ENCODE measurements at places on chromosomes 12 and 14.

- DNase-seq, result no peak
Observed at GRCh38 chr12:105418821-105419291, 88.4 kb downstream of the C12orf75 start.

- DNase-seq, result no peak
Observed at GRCh38 chr12:78963439-78964227, 99.1 kb downstream of the SYT1 start.

DNA sequence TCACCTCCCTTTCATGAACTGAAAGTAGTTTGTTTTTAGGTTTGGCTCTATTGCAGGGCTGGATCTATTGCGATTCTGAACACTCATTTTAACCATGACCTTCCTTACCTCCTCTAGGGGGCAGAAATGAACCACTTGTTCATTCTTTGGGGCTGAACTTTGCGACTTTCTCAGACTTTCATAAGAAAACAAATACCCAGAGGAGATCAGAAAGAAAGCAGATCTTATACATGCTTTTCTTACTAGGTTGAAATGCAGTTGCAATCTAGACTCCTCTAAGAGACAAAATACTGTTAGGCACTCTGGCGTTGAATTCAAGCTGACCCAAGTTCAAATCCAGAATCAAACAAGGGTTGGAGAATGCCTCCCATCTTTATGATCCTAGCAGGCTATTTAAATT is 32.6 kb upstream of the PLEKHG3 start:
- no peak for DNase-seq

DNA sequence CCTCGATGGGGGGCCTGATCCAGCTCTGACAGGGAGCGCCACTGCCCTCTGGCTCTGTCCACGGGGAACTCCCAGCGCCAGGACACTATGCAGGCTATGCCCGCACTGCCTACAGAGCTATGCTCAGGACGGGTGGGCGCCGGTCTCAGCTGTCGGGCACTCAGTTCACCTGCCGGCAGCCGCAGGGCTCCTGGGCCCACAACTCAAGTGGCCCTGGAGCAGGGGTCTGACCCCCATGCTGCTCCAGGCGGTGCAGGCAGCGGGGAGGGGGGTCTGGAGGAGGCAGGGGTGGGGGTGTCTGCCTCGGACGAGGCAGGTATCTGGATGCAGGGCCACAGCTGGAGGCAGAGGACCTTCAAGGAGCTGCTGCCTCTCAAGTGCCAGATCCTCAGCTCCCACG is 28.5 kb upstream of the NUDT14 start:
- DNase-seq, result no peak

- no peak for DNase-seq
Observed at GRCh38 chr12:15856097-15856982, 25.8 kb upstream of the STRAP start.

DNA sequence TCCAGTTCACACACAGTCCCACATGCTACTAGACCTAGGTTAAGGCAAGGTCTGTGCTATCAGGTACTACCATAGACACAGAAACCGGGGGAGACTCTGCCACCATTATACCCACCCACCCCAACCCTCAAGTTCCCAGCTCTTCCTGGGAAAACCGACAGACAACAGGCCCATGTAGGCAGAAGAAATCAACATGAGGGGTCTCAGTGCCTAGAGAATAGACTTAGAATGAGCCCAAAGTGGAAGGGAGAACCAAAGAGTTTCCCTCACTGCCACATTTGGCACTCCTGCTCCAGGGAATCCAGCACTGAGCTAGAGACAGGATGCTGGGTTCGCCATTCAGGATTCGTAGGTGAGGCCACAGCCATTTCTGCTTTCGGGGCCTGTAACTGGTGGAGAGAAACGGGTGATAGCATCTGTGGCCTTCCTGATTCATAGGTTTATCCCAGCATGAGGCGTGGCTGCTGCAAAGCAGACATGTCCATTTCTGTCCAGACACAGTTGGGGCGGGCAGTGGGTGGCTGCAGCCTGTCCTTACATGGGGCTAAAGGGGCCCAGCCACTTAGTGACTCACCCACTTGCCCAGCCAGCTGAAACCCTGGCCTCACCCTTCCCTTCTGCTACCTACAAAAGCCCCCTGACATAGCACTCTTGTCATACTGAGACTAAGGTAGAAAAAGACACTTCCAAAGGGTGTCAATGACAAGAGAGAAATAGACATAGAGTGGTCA is 69.4 kb downstream of the IRF2BPL start:
- no peak for DNase-seq

- no peak for DNase-seq
Observed at GRCh38 chr12:64450711-64451486, 1.0 kb upstream of the TBK1 start.

DNA sequence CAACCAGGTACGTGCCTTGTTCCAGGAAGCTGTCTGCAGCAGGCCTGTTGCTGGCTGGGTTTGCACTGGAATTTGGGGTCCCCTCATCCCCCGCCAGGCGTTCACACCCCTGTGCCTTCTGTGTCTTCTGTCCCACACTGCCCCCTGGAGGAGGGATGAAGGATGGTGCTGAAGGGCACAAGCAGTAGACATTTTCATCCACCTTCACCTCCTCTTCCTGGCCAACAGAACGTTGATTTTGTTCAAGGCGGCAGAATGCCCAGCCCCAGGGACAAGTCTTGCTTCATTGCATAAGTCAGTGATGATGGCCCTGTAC is 122.1 kb downstream of the CALM1 start:
- DNase-seq, result peak; percentile 43

GRCh38 chr12:57094208-57095160 is 5.6 kb downstream of the NAB2 start:
- DNase-seq, result no peak

DNA sequence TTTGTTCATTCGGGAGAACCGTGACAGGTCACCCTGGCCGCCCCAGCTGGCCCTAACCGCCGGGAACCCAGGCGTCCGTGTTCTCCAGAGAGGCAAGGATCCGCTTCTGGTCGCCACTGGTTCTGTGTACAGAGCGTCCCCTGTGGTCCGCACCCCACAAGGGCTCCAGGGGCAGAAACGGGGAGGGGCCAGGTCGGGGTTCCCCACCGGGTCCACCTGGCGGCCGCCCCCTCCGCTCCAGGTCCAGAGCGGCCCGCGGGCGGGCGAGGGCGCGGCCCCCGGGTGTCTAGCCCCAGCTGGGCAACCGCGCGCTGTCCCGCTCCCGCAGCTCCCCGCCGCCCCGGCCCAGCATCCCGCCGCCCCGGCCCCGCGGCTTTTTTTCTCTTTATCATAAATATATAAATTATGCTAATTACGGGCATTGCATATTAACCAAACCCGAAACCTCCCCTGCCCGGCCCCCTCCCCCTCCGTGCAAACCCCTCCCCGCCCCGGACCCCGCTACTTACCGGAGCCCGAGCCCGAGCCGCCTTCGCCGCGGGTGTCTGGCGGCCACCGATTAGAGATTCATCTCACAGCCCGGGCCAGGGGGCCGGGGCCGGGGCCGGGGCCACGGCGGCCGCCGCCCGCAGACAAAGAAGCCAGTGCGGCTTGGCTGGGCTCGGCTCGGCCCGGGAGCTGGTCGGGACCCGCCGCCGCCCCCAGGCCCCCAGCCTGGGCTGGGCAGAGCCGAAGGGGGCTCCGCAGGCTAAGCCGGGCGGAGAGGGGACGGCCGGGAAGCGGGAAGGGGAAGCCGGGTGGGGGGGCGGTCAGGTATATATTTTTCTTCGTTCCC is 512 bp downstream of the POU6F1 start:
- peak; percentile 31 for DNase-seq

DNA sequence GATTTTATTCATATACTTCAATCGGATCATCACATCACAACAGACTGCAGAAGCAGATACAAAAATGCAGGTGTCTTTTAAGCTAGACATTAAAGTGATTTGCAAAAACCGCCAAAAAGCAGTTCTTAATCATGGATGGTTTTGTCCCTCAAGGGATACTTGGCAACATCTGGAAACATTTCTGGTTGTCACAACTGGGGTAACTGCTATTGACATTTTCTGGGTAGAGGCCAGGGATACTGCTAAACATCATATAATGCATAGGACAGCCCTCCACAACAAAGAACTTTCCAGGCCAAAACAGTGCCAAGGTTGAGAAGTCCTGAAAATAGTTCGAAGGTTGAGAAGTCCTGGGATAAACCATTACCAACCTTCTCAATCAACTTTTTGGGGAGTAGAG is 101.8 kb upstream of the BBS10 start:
- no peak for DNase-seq

DNA sequence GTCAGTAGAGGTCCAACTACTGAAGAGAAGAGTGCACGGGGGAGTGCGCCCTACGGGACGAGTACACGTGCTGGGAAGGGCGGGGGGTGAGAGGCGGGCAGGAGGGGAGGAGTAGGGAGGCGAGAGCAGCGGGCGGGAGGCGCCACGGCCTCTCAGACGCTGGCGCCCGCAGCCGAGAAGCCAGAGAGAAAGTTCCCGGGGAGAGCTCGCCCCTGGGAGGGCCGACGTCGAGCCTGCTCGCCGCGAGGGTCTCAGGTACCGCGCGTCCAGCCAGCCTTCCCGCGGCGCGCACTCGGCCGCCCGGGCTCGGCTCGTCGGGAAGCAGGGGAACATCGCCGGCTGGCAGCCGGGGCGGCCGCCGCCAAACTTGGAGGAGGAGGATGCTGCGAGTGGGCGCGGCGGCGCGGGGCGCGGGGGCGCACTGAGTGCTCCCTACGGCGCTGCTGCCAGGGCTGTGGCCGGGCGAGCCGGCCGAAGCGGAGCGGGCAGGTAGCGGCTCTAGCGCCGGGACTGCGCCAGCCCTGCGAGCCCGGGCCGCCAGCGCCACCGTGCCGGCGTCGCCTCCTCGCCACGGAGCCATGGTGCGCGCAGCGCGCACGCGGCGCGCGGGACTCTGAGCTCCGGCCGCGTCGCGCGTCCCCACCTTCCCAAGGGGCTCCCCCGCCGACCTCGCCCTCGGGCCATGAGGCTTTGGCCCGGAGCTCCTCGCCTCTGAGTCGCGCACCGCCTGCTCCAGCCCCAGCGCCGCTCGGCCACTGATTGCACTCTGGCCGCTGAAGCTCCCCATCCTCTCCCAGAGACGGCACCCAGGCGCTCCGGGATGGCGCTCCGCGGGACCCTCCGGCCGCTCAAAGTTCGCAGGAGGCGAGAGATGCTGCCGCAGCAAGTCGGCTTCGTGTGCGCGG is at the start of gene SLC24A4:
Gene SLC24A4 (plus strand): TSS at position 155 of the 905 bp plus-strand sequence. CDS start 666 bp downstream, at position 821.
- DNase-seq, result no peak

- DNase-seq, result no peak
Observed at GRCh38 chr14:56271970-56272369, 153.8 kb downstream of the PELI2 start.

GRCh38 chr12:12582895-12583303 is 20.2 kb upstream of the DUSP16 start:
- peak; percentile 45 for DNase-seq

DNA sequence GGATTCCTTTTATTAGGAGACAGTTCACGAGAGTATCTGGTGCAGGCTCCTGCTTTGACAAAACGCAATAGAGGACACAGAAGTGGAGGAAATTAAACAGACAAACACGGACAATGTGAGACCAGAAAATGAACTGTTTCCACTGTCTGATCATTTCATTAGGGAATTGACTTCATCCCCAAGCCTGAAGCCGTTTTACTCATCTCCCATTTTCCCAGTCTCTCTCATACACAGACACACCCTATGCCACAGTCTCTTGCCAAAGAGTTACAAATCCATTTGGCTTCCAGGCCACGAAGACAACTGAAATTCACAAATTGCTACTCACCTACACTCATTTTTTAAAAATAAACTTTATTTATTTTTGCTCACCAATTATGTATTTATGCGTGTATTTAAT is 1087.8 kb upstream of the TMEM132C start:
- no peak for DNase-seq

DNA sequence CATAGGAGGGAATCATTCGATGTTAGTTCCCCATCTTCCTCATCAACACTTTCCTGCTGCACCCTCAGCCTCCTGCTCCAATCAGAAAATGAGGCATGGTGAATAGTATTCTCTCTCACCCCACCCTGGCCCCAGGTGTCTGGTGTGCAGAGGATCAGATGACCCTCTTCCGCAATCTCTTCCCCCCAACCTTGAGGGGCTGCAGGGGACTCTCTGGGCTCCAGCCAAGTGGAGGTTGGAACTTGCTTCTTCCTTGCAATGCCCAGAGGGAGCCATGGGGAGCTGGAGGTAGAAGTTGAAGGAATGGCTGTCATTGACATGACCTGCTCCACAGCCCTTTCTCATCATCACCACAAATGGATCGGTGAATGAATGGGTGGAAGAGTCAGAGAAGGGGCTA is 20.2 kb upstream of the ESRRB start:
- DNase-seq, result no peak

GRCh38 chr12:59357811-59358210 is 238.0 kb upstream of the SLC16A7 start:
- no peak for DNase-seq

DNA sequence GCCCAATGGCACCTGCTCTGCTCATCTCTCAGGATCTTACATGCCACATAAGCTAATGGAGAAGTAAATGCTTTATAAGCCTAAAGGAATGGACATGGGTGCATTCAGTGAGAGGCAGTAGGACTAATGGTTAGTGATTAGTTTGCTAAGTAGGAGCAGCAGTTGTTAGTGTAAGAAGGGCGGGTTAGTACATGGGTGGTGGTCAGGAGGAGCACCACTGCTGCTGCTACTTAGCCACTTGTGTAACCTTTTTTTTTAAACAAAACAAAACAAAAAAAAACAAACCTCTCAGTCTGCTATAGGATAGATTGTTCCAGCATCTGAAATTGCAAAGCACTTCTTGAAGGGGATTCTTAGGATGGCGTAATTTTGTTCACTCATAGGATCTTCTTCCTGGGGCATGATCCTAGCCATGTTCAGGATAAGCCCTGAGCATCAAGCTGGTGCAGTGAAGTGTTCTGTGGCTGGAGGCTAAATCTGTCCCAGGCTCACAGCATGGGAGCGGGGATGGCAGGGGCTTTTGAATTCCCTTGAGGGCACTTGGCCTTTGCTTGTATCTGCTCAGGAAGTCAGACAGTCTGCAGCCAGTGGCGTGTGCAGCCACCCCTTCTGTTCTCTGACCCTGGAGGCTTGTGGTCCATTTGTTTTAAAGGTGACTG is 63.6 kb downstream of the CHST11 start:
- DNase-seq, result no peak

DNA sequence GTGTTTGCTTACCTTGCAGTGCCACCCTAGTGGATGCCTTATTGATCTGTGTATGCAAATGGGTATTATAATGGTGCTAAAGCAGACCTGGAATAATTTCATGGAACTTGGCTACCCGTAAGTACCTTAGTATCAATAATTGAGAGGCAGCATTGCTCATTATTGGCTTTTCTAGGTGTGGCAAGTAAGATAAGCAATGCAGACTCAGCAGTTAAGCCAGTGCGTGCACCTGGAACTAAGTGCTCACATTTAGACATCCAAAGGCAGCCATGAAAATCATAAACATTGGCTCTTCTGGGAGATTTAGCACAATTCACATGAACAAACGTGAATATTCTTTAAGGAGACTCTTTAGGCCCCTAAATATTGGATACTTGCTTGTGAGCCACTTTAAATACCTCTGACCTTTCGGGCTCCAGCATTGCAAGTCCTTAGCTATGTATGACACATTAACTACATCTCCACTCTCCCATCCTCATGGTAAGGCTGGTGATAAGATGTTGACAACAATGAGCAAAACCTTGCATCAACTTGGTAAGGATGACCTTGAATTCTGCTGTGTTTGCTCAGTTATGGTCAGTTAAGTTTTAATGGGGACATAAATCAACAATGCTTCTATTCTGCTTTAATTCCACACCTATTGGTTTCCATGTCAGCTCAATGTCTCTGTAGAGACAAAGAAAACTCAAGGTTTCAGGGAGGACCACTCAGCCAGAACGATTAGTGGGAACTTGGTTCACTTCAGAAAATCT is 112.0 kb downstream of the SLC5A8 start:
- no peak for DNase-seq

- no peak for DNase-seq
Observed at GRCh38 chr14:96189281-96189711, 15.3 kb upstream of the BDKRB2 start.
